ENCODE measurements at places on chromosomes 7 and 10. TPM values are rescaled to one million over a fixed set of nuclear protein-coding genes. Genes with fewer than 3 reads are reported as not detected.

- H3K27ac ChIP-seq, result no peak overlapping the region
- H3K36me3 ChIP-seq, result no peaks in the 10 kb centered on the region
- no peaks in the 10 kb centered on the region for H3K27me3 ChIP-seq
- DNase-seq, result no peak
Measured at GRCh38 chr10:60735244-60735643, 43.0 kb upstream of the CDK1 start.

CLCN1 gene
- not detected for total RNA-seq

DNA sequence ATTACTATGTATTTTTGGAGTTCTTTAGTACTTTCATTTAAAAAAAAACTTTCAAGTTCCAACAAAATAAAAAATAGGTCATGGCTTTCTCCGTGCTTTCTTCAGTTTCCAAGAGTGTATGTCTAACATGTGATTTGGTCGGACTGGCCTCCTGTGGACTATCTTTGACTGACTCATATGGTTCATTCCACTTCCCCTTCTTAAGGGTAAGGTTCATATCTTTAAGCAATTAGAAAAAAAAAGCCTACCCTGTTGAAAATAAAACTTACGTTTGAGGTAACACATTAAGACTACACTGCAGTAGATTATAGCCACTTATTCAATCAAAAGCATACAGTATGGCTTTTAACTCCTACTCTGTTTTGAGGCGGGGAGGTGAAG is 112.8 kb upstream of the AHR start:
- no peak overlapping the region for H3K27ac ChIP-seq
- no peaks in the 10 kb centered on the region for H3K36me3 ChIP-seq
- DNase-seq, result no peak
- no peak overlapping the region for H3K4me3 ChIP-seq
- H3K4me1 ChIP-seq, result no peaks in the 10 kb centered on the region

- H3K4me1 ChIP-seq, result no peaks in the 10 kb centered on the region
- DNase-seq, result no peak
- peaks cover 2% of the 10 kb centered on the region for H3K27me3 ChIP-seq
- no peak overlapping the region for H3K4me3 ChIP-seq
- no peaks in the 10 kb centered on the region for H3K36me3 ChIP-seq
Measured at GRCh38 chr7:37901890-37902524, 14.6 kb downstream of the SFRP4 start.

GRCh38 chr7:94997547-94997946 is 90.2 kb downstream of the PPP1R9A start:
- no peaks in the 10 kb centered on the region for H3K36me3 ChIP-seq
- H3K4me1 ChIP-seq, result no peaks in the 10 kb centered on the region
- no peak overlapping the region for H3K4me3 ChIP-seq
- no peak overlapping the region for H3K27ac ChIP-seq
- no peak for DNase-seq
- H3K27me3 ChIP-seq, result no peaks in the 10 kb centered on the region

DNA sequence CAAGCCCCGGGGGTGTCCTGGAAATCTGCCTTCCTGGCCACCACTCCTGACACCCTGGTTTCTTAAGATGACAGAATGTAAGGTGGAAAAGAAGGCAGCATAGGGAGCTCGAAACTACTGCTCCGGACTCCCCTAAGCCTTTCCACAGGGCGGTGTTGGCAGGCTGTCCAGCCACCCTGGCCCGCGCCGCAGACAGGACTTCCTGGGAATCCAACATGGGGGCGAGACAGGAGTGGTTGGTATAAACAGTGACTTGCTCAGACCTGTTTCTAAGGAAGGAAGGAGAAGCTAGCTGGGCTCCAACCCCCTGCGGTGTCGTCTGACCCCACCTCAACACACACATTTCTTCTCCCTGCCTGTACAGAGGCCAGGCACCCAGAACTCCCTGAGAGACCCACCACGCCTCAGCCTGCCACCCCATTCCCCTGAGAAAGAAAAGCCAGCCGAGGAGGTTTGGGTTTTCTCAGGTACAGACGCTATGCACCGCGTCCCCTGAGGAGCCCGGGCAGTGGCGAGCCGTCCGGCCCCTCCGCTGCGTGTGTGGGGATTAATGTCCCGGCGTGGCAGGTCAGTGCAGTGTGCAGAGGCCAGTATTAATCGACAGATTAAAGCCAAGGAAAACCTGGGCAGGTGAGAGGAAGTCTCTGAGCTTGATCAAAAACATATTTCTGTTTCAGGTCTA is 349.6 kb upstream of the MKI67 start:
- H3K4me3 ChIP-seq, result no peak overlapping the region
- no peaks in the 10 kb centered on the region for H3K27me3 ChIP-seq
- H3K36me3 ChIP-seq, result no peaks in the 10 kb centered on the region
- H3K4me1 ChIP-seq, result no peaks in the 10 kb centered on the region

RGS10 gene
- 132 TPM for total RNA-seq

ACTA2 gene
- 1.8 TPM for total RNA-seq
